ENCODE measurements at places on chromosomes 3 and 15. TPM values are rescaled to one million over a fixed set of nuclear protein-coding genes. Genes with fewer than 3 reads are reported as not detected.

The LMLN gene
- total RNA-seq = 13.0 TPM

The PLCH1 gene
- 0.36 TPM for total RNA-seq

The THPO gene
- total RNA-seq = under 0.01 TPM

The TRIM42 gene
- not detected for total RNA-seq

The ISLR2 gene
- total RNA-seq = not detected

The CPNE9 gene
- not detected for total RNA-seq

The THOC7 gene
- 42.3 TPM for total RNA-seq

The C2CD4A gene
- total RNA-seq = under 0.01 TPM

The MEIS2 gene
- total RNA-seq = 17.7 TPM

The SCG5 gene
- total RNA-seq = 9.0 TPM

DNA sequence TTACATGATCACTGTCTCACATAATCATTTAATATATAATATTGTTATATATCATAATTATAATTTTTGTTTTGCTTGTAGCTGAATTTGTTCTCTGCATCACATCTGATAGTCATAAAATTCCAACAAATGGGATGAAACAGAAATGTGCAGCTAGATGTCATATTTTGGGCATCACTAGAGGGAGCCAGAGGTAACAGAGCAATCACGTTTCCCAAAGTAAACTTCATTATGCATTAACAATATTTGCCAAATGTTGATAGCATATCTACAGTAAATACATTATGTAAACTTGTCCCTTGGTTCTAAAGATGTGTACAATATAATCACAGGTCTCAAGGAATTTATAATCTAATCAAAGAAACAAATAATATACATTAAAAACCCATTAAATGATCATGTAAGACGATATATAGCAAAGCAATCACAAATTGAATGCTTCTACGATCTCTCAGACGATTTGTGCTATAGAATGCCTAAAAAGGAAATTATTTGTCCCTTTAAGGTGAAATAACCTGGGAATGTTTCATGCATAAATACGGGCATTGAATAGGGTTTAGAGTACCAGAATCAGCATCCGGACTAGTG lies 234.2 kb upstream of the MCTP2 start:
- no peak for DNase-seq

- no peak for DNase-seq
Measured at GRCh38 chr3:184598574-184598927, 37.0 kb downstream of the EPHB3 start.

DNA sequence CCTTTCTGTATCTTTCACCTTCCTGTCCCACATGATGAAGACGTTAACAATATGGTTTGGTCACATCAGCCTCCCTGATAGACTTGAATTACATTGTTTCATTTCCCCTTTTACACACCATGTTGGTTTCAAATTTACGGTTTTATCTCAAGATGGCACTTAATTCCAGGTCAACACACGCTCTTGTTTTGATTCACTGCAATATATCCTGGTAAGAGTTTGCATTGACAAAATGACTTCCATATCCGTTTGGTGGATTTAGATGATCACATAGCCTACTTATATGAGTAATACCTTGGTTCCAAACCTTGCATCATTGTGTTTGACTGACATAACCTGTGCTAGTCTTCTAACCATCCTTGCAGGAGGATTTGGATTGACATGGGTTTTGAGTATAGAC lies 499.4 kb downstream of the ROBO1 start:
- no peak for DNase-seq

- peak; percentile 5 for DNase-seq
Measured at GRCh38 chr3:58946875-58947274, 103.0 kb downstream of the CFAP20DC start.

DNA sequence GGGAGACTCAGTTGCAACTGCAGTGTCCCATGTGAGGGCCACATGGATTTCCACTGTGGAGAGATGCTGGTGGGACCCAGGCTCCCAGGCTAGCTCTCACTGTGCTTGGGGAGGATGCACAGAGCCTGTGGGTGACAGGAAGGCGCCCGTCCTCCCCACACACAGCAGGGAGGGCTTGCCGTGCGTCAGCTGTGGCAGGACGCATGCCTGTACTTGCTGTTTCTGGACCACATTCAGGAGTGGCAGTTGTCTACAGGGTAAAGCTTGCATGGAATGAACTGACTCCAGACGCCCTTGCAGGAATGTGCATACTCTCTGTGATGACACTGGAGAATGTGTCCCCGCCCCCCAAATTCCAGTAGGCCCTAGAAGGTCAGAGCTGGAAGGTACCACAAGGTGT lies 63.8 kb upstream of the SNRPA1 start:
- DNase-seq = peak; percentile 62

DNA sequence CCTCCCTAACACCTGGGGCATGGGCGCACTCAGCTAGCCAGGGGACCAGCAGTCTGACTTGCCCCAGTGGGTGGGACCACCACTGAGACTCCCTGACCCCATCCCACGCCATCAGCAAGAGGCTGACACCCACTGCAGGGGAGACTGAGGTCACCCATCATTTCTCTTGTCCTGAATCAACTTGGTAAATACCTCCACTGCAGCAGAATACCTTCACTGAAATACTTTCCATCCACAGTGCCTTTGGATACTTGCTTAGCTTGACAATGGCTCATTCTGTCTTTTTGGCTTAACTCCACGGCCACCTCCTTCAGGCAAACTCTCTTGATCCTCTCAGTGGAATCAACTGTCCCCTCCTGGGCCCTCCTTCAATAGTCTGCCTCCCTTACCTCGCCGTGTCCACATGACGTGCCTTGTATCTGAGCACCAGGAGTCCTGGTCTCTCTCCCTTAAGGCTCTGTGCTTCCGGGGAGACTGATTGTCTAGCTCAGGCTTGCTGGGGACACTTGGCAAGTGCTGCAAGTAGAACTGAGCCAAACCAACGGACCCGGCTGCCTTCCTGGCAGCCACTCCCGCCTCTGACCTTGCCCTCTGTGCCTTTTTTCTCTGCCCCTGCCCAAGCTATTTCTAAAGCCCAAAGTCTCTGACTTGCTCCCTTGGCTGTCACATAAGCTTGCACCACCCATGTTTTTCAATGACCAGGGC lies 119.1 kb downstream of the ADCY5 start:
- DNase-seq = peak; percentile 62

DNA sequence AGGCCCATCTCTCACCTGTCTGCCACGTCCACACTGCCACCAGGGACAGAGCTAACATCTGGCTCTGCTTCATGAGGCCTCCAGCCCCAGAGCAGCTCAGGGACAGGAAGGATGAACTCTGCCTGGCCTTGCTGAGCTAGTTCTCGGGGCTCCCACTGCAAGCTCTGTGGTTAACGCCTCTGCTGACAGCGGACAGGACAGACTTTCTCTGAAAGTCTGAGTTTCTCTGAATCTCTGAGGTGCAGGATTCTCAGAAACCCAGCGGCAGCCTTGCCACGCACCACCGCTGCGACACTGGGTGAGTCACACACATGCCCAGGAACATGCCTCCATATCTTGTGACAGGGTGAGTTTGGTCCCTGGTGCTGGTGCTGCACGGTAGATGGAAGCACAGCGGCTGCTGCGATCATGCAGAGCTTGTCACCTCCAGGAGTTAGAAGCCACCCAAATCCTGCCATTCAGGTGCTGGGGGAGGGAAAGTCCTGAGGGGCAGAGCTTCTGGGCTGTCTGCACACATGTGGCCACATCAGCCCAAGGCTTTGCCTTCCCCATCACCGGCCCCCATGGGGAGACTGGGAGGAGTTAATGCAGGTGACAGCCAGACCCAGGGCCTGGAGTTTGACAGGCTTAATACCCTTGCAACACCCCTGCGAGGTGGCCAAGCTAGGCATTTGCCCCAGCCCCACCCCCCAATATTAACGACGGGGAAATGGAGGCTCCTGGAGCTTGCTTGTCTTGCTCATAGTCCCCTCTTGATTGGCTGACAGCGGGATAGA lies 267.0 kb downstream of the PLCL2 start:
- DNase-seq = no peak

DNA sequence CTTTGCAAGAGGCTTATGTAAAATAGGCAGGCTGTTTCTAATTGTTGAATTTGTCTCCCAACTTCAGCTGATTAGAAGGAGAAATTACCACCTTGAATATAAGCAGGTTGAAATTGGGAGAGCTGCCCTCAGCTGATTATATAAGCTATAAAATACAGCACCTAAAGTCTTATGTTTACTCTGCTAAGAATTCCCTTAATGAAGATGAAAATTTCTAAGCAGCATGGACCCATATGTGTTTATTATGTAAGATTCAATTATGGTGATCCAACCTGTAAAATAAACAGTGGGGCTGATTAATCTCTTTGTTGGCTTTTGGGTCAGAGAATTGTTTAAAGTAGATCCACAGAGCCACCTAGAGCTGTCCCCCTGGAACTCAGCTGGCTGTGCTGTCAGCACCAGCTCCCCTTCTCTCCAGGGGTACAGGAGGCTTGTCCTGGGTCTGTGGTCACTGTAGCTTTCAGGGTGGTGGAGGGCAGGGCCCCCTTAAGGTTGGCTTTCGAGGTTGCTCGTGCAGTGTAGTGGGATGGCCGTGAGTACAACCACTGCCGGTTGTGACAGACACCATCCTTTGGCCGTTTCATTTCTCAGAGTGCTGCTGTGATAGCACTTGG lies 9.5 kb downstream of the SLCO3A1 start:
- no peak for DNase-seq

- DNase-seq = peak; percentile 58
Measured at GRCh38 chr15:29437888-29438702, 168.5 kb upstream of the NSMCE3 start.

- peak; percentile 78 for DNase-seq
Measured at GRCh38 chr3:126351086-126351770, 6.0 kb downstream of the KLF15 start.

DNA sequence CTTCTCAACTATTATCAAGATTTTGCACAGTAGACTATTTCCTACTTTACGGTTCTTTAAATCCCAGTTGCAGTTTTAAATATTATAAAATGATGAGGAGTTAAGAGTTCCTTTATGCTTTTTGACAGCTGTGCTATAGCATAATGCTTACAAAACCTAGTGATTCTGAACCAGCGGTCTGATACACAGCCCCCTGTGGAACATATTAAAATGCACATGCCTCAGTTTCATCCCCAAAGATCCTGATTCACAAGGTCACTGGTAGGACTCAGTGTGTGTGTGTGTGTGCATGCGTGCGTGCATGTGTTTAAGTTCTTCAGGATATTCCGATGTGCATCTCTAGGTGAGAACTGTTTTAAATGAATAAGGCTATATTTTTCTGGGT lies 330.1 kb upstream of the TPM1 start:
- no peak for DNase-seq

DNA sequence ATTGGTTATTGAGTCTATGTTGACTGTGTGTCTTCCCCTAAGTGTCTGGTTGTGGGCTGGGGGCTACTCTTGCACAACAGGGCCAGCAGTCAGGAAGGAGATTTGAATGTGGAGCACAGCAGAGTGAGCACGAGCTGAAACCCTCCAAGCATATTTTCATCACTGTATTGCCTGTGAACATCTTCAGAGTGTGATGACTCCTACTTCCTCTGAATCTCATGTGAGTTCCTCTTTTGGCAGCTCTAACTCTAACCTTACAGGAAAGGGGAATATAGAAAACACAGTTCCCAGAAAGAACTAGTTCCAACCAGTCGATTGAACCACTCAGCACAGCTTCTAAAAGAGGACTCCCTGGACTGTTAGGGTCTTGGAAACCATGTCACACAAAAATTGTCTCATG lies 211.6 kb downstream of the RAP2B start:
- peak; percentile 75 for DNase-seq

GRCh38 chr3:156256945-156257344 lies 136.6 kb downstream of the KCNAB1 start:
- peak; percentile 15 for DNase-seq

- no peak for DNase-seq
Measured at GRCh38 chr3:111103807-111104206, 32.2 kb downstream of the NECTIN3 start.

- DNase-seq = no peak
Measured at GRCh38 chr3:98592345-98592935, 971 bp downstream of the CPOX start.

GRCh38 chr3:126998728-126999127 lies 15.8 kb downstream of the PLXNA1 start:
- no peak for DNase-seq

Data from osteoblast (primary cell).